ENCODE measurements at places on chromosomes 1 and 21.

- no peak for DNase-seq
Observed at GRCh38 chr1:191695865-191696264, 462.4 kb upstream of the RGS18 start.

- no peak for DNase-seq
Observed at GRCh38 chr1:234987415-234988154, 141.1 kb downstream of the TOMM20 start.

- DNase-seq: peak; percentile 15
Observed at GRCh38 chr1:155910621-155911121, 478 bp downstream of the RIT1 start.

DNA sequence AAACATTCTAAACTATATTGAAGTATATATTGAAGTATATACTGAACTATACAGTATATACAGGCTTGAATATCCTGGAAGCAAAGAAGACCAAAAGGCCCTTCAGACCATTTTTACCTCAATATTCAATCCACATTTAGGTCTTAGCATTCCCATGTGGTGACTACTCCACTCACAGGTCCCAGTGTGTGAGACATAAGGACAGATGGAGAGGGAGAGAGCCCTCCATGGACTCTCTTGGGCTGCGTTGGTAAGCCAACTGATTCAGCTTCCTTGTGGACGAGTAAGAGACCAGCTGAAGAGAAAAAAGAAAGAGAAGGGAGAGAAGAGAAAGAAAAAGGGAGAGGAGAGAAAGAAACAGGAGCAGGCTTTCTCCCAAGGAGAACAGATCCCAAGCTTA, 37.3 kb upstream of the ZRANB2 start:
- DNase-seq: no peak

All from activated naive CD8-positive, alpha-beta T cell treated with anti-CD3 and anti-CD28 coated beads, Interleukin-2, amount 50 U/mL, for 24 hours (primary cell).